Endothelial cell of umbilical vein (primary cell): ENCODE measurements at places on chromosomes 16 and 17. TPM values are rescaled to one million over a fixed set of nuclear protein-coding genes. Genes with fewer than 3 reads are reported as not detected.

The MAF gene
- 0.32 and 0.33 TPM in 2 replicates for total RNA-seq

DNA sequence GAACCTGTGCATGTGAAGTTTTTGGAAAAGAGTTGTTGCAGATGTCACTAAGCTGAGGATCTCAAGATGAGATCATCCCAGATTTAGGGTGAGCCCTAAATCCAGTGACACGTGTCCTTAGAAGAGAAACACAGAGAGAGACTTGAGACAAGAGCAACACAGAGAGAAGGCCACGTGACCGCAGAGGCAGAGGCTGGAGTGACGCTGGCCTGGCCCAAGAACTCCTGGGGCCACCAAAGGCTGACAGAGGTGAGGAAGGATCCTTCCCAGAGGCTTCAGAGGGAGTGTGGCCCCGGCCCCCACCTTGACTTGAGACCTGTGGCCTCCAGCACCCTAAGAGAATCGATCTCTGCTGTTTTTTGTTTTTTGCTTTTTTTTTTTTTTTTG lies 12.1 kb upstream of the RHBDF2 start:
- DNase-seq = no peak

- DNase-seq = peak; percentile 71
These were observed 210.0 kb upstream of the GSE1 start for GRCh38 chr16:85402910-85403692.

The TLCD2 gene
- 1.7 and 2.1 TPM in 2 replicates for total RNA-seq

GRCh38 chr17:62653002-62653825 lies 25.7 kb downstream of the MRC2 start:
- peak; percentile 30 for DNase-seq
